Endothelial cell of coronary artery (primary cell): ENCODE measurements at places on chromosomes 3 and 15. TPM values are rescaled to one million over a fixed set of nuclear protein-coding genes. Genes with fewer than 3 reads are reported as not detected.

Gene ANKRD34C
- not detected in 2 replicates for total RNA-seq

Gene TGM5
- not detected in 2 replicates for total RNA-seq

Gene CYP1A1
- 3.0 and 5.5 TPM in 2 replicates for total RNA-seq

Gene GADL1
- total RNA-seq, result 0.45 TPM in 1 of 2 replicates, not detected in the other

Gene CCR3
- total RNA-seq, result not detected in 2 replicates

Gene MED12L
- total RNA-seq, result 0.18 and 0.19 TPM in 2 replicates

Gene EIF1B
- 15.2 TPM in 2 replicates for total RNA-seq

Gene BTLA
- total RNA-seq, result not detected in 2 replicates

Gene MTFMT
- 10.3 and 11.5 TPM in 2 replicates for total RNA-seq

Gene TMEM212
- not detected in 2 replicates for total RNA-seq

Gene LRRC31
- total RNA-seq, result not detected in 2 replicates

Gene FBXW12
- total RNA-seq, result not detected in 2 replicates

Gene CFAP44
- 2.6 and 4.4 TPM in 2 replicates for total RNA-seq

Gene GABRR3
- not detected in 2 replicates for total RNA-seq

Gene CFAP92
- 0.09 TPM in 1 of 2 replicates, not detected in the other for total RNA-seq

Gene ALG3
- 19.1 and 24.6 TPM in 2 replicates for total RNA-seq

Gene VPS18
- total RNA-seq, result 43.6 and 45.4 TPM in 2 replicates

Gene PP2D1
- not detected in 2 replicates for total RNA-seq

Gene SATB1
- 9.7 and 11.4 TPM in 2 replicates for total RNA-seq
